Liver (tissue), 10 donors: ENCODE measurements at places on chromosomes 13 and 19. TPM values are rescaled to one million over a fixed set of nuclear protein-coding genes. Genes with fewer than 3 reads are reported as not detected.

The ZNF534 gene
- total RNA-seq, result not detected

The OR4F17 gene
- not detected for total RNA-seq

The IRF3 gene
- total RNA-seq, result 31.7 TPM

The MYH14 gene
- 12.4 TPM for total RNA-seq

- H3K4me1 ChIP-seq, result no peaks in the 10 kb centered on the region
- H3K36me3 ChIP-seq, result no peaks in the 10 kb centered on the region
- H3K27me3 ChIP-seq, result no peaks in the 10 kb centered on the region
- no peak overlapping the region for H3K4me3 ChIP-seq
- no peak overlapping the region for H3K27ac ChIP-seq
- no peak for DNase-seq
Observed at GRCh38 chr13:34278780-34279179, 460.8 kb downstream of the RFC3 start.

GRCh38 chr13:77703408-77703807 lies 5.9 kb downstream of the SLAIN1 start:
- DNase-seq, result no peak
- no peaks in the 10 kb centered on the region for H3K36me3 ChIP-seq
- no peak overlapping the region for H3K4me3 ChIP-seq
- H3K4me1 ChIP-seq, result no peaks in the 10 kb centered on the region

- peaks cover 27% of the 10 kb centered on the region for H3K4me1 ChIP-seq
- DNase-seq, result no peak
- peaks cover 3% of the 10 kb centered on the region for H3K27me3 ChIP-seq
- H3K4me3 ChIP-seq, result no peak overlapping the region
- no peaks in the 10 kb centered on the region for H3K36me3 ChIP-seq
- no peak overlapping the region for H3K27ac ChIP-seq
Observed at GRCh38 chr13:112065867-112066623, 904 bp upstream of the SOX1 start.

DNA sequence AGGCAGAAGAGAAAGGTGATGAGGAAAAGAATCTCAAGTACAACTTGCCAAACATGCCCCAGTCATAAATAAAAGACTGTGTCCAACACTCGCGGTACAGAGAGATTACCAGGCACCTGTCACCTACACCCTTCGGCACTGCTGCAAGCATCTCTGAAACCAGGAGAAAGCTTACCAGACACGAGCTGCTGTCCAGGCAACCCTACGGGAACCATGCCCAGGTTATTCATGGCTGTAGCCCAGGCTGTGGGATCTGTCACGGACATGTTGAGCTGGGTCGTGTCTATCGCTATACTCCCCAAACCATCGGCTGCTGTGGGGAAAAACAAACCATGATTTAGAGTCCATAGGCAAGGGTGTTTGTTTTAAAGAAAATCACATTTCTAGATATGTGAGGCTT lies 375.0 kb downstream of the ENOX1 start:
- no peak for DNase-seq
- H3K4me1 ChIP-seq, result no peaks in the 10 kb centered on the region
- H3K4me3 ChIP-seq, result no peak overlapping the region
- H3K27me3 ChIP-seq, result peaks cover 2% of the 10 kb centered on the region
- no peaks in the 10 kb centered on the region for H3K36me3 ChIP-seq
- H3K27ac ChIP-seq, result no peak overlapping the region

- no peaks in the 10 kb centered on the region for H3K36me3 ChIP-seq
- no peak overlapping the region for H3K27ac ChIP-seq
- no peak for DNase-seq
- H3K4me1 ChIP-seq, result no peaks in the 10 kb centered on the region
- no peak overlapping the region for H3K4me3 ChIP-seq
- H3K27me3 ChIP-seq, result no peaks in the 10 kb centered on the region
Observed at GRCh38 chr13:90800082-90800746, 547.3 kb upstream of the MIR17HG start.

- no peak overlapping the region for H3K4me3 ChIP-seq
- H3K4me1 ChIP-seq, result no peaks in the 10 kb centered on the region
- no peak for DNase-seq
- H3K36me3 ChIP-seq, result no peaks in the 10 kb centered on the region
Observed at GRCh38 chr13:99135591-99135990, 65.1 kb upstream of the UBAC2 start.

- no peaks in the 10 kb centered on the region for H3K4me1 ChIP-seq
- H3K36me3 ChIP-seq, result no peaks in the 10 kb centered on the region
- H3K27ac ChIP-seq, result no peak overlapping the region
- no peak for DNase-seq
- H3K4me3 ChIP-seq, result no peak overlapping the region
Observed at GRCh38 chr13:44163108-44163507, 210.5 kb upstream of the SERP2 start.

GRCh38 chr13:45063261-45063860 lies 56.9 kb upstream of the GTF2F2 start:
- no peak for DNase-seq
- no peaks in the 10 kb centered on the region for H3K36me3 ChIP-seq
- no peak overlapping the region for H3K27ac ChIP-seq
- no peak overlapping the region for H3K4me3 ChIP-seq
- no peaks in the 10 kb centered on the region for H3K27me3 ChIP-seq

DNA sequence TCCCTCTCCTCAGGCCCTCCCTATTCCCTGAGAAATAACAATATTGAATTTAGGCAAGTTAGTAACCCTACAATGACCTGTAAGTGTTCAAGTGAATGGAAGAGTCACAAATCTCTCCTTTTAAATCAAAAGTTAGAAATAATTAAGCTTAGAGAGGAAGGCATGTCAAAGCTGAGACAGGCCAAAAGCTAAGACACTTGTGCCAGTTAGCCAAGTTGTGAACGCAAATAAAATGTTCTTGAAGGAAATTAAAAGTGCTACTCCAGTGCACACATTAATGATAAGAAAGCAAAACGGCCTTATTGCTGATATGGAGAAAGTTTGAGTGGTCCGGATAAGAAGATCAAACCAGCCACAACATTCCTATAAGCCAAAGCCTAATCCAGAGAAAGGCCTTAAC lies 120.9 kb downstream of the RBM26 start:
- no peaks in the 10 kb centered on the region for H3K36me3 ChIP-seq
- no peaks in the 10 kb centered on the region for H3K4me1 ChIP-seq
- no peak overlapping the region for H3K27ac ChIP-seq
- H3K27me3 ChIP-seq, result no peaks in the 10 kb centered on the region

GRCh38 chr19:45099467-45100191 lies 6.7 kb downstream of the PPP1R37 start:
- no peaks in the 10 kb centered on the region for H3K27me3 ChIP-seq
- H3K4me3 ChIP-seq, result no peak overlapping the region
- H3K4me1 ChIP-seq, result peaks cover 61% of the 10 kb centered on the region
- H3K27ac ChIP-seq, result no peak overlapping the region

DNA sequence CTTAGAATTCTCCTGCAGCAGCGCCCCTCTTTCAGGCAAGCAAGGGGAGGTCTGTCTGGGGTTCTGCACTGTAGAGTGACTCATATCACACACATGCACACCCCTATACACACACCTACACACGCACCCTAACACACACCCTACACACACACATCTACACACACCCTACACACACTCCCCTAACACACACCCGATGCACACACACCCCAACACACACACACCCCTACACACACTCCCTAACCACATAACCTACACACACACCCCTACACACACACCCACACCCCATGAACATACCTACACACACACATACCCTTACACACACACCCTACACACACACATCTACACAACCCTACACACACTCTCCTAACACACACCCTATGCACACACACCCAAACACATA lies 493.2 kb downstream of the IRS2 start:
- no peak for DNase-seq
- no peaks in the 10 kb centered on the region for H3K27me3 ChIP-seq
- H3K4me3 ChIP-seq, result no peak overlapping the region
- H3K4me1 ChIP-seq, result no peaks in the 10 kb centered on the region
- no peaks in the 10 kb centered on the region for H3K36me3 ChIP-seq

DNA sequence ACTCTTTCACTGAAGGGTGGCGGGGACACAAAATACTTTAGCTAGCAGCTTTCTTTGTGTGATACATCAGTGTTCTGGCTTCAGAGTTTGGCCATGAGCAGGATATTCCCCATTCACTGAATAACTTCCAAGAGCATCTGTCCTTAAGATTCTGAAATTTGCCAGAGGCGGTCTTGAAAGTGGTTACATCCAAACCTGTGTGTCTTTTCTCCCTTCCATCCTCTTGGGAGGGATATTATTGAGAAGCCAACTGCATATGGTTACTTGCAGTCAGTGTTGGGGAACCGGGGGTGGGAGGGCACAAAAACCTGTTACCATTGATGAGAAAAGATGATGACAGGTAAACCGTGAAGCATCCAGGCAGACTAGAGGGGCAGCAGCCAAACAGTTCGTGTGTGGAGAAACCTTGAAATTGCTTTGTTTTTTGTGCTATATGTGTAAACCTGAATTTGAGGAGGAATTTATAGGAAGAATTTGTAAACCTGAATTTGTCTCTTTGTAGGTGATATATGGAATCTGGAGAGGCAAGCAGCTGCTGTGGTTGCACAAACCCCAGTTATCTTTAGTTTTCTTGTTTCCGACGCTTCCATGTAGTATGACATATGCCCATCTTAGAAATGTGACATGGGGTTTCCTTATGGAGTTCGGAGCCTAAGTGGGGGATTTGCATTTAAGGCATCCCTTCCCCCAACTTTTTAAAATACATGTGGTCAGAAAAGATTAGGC lies 104.8 kb downstream of the WDFY2 start:
- no peak for DNase-seq
- H3K27me3 ChIP-seq, result no peaks in the 10 kb centered on the region
- H3K4me1 ChIP-seq, result no peaks in the 10 kb centered on the region
- no peak overlapping the region for H3K27ac ChIP-seq
- no peak overlapping the region for H3K4me3 ChIP-seq

DNA sequence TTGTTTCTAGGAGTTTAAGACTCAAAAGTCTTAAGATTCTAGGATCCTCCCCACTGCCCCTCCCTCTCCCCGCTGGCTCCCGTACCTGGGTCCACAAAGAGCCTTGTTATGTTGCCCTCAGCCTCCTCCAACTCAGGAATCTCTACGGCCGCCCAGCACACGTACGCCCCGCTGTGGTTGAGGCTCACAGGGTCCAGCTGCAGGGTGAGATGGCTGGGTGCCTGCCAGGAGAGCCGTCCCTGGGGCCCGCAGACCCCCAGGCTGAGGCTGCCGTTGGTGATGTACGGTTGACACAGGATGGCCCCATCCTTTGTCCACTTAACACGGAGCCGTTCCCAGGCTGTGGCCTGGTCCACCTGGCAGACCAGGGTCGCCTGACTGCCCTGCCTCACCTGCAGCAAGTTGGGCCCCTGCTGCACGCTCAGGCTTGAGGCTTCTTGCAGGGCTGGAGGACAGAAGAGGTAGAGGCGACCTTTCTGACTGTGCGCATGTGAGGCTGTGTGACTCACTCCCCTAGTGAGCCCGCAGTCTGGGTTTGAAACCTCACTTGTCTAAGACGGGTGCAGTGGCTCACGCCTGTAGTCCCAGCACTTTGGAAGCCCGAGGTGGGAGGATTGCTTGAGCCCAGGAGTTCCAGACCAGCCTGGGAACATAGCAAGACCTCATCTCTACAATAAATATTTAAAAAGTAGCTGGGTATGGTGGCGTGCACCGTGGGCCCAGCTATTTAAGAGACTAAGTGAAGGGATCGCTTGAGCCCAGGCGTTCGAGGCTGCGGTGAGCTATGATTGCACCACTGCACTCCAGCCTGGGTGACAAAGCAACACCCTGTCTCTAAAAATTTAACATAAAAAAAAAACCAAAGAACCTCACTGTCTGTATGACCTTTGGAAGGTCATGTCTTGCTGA lies 4.0 kb downstream of the TMIGD2 start:
- no peaks in the 10 kb centered on the region for H3K36me3 ChIP-seq
- H3K4me3 ChIP-seq, result no peak overlapping the region
- H3K27me3 ChIP-seq, result no peaks in the 10 kb centered on the region
- no peak for DNase-seq

DNA sequence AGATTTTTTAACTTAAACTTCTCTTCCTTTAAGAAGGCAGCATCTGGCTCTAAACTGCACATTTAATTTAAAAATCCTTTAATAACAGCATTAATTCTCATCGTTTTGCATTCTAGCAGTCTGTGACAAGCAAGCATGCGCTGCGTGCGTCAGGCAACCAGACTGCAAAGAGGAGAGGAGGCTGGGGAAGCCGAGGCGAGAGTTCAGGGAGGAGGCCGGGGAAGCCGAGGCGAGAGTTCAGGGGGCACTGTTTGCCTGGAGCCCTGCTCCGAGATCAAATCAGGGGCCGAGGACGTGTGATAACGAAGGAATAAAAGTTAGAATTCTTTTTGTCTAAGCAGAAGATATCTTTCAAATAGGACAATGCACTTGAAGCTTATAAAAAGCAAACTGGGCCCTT lies 435.7 kb downstream of the EFNB2 start:
- H3K36me3 ChIP-seq, result no peaks in the 10 kb centered on the region
- no peaks in the 10 kb centered on the region for H3K27me3 ChIP-seq

DNA sequence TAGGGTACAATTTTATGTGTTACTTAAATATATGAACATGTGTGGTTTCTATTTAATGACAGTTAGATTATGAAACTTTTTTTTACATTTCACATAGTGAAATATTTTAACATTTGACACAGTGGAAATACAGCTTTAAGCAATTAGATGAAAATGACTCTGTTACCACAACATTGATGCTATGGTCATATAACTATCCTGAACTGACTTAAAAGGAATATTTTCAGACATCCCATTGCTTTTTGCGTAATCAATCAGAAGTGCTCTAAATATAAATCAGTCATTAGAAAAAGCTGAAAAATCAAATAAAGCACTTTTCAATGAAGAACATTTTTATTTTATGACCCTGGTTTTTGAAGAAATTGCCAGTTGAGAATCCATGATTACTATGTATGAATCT lies 80.3 kb downstream of the UFM1 start:
- H3K36me3 ChIP-seq, result no peaks in the 10 kb centered on the region
- H3K4me1 ChIP-seq, result no peaks in the 10 kb centered on the region
- no peak overlapping the region for H3K27ac ChIP-seq
- H3K27me3 ChIP-seq, result no peaks in the 10 kb centered on the region
- no peak for DNase-seq
- no peak overlapping the region for H3K4me3 ChIP-seq

- H3K27ac ChIP-seq, result no peak overlapping the region
- no peaks in the 10 kb centered on the region for H3K27me3 ChIP-seq
- no peak overlapping the region for H3K4me3 ChIP-seq
- H3K36me3 ChIP-seq, result no peaks in the 10 kb centered on the region
Observed at GRCh38 chr19:43584484-43584883, 8.9 kb downstream of the PINLYP start.

GRCh38 chr13:113129480-113129879 lies 6.9 kb downstream of the F10 start:
- DNase-seq, result no peak
- H3K27me3 ChIP-seq, result no peaks in the 10 kb centered on the region
- H3K4me3 ChIP-seq, result no peak overlapping the region
- H3K27ac ChIP-seq, result no peak overlapping the region

- no peak for DNase-seq
- H3K36me3 ChIP-seq, result no peaks in the 10 kb centered on the region
- no peaks in the 10 kb centered on the region for H3K4me1 ChIP-seq
- no peak overlapping the region for H3K4me3 ChIP-seq
- no peak overlapping the region for H3K27ac ChIP-seq
- H3K27me3 ChIP-seq, result no peaks in the 10 kb centered on the region
Observed at GRCh38 chr19:13215572-13216380, 65.6 kb downstream of the IER2 start.
